ENCODE measurements at places on chromosomes 13 and 19.

DNA sequence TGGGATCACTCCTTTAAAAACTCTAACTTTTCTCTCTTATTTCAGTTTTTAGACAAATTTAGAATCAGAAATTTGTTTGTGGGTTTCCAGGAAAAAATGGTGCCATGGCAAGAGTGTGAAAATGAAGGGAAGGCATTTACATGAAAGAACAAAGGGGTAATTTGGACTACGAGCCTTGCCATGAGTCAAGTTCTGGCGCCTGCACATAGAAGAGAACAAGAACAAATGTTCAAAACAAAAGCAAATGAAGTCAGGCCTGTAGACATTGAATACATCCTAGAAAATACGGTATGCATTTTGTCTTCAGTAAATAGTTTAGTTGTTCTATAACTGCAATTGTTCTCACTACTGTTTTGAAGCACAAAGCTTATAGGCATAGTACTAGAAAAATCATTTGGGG is 1390.5 kb downstream of the EFNB2 start:
- no peak for DNase-seq

- no peak for DNase-seq
Observed at GRCh38 chr13:80012251-80012650, 328.7 kb downstream of the SPRY2 start.

- no peak for DNase-seq
Observed at GRCh38 chr13:20702915-20703779, at the start of gene IL17D. Gene IL17D (plus strand): TSS chr13:20703699. CDS start chr13:20704002, 303 bp downstream.

DNA sequence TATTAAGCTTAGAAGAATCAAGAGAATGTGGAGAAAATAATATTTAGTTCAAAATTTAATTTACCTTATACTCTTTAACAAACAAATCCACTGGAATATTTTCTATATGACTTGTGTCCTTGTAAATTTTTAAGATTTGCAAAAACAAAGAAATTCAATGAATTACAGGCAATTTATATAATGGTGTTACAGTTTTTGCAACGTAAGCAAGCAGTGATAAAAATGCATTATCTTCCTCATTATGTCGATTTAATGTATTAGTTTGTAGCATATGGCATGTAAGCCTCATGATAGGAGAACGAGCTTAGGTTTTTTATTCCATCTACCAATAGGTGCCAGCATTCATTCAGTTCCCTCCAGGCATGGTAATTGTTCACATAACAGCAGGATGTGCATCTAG is 100.0 kb upstream of the PCDH9 start:
- DNase-seq, result no peak

- peak; percentile 38 for DNase-seq
Observed at GRCh38 chr19:38666663-38667511, 19.4 kb downstream of the ACTN4 start.

DNA sequence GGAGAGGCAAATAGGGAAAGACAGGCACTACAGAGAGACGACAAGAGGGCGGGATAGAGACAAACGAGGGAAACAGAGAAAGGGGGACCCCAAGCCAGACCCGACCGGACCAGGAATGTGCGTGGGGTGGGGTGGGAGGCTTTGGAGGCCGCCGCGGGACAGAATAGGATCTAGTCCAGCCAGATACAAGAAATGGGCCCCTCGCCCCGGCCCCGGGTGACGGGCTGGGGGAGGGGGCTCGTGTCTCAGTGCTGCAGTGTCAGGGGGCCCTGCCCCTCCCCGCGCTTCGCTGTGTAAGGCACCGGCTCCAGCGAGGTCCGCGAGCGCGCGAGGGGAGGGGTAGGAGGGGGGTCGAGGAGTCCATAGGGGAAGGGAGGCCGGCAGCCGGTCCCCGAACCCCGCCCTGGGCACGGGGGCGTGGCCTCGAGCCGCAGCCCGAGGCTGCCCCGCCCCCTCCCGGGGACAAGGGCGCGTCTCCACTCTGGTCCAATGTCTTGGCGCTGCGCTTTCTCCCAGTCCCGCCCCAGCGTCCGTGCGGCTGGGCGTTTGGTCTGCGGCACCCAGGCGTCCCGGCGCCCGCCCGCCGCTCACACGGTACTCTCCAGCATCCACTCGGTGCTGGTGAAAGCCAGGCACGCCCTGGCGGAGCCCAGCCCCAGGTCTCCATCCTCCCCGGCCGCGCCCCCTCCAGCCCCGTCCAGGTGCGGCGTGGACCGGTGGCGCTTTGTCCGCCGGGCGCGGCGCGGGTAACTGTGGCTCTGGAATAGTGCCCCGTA is 11.0 kb downstream of the IFNL1 start:
- no peak for DNase-seq

- no peak for DNase-seq
Observed at GRCh38 chr13:112842343-112842856, 126.6 kb upstream of the MCF2L start.

- no peak for DNase-seq
Observed at GRCh38 chr13:110983241-110983640, 68.4 kb upstream of the ANKRD10 start.

DNA sequence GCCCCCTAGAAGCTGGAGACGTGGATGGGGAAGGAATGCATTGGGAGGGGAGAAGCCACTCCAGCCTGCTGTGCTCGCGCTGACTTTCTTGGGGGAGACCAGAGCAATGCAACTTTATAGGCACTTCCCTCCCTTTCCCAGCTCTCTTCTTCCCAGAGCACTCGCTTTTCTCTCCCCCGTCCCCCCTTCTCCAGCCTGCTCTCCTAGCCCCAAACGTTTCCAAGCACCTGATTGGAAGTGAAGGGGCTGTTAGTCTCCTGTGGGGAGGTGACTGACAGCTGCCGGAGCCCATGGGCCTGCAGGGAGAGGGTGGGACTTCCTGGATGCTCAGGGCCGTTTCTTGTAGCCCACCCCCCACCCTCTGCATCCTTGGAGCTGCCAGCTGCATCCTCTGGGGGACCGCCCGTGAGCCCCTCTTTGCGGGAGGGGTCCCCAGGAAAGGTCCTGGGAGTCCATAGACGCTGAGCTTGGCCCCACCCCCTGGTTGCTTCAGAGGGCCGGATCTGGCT is 2.5 kb downstream of the HDGFL2 start:
- peak; percentile 55 for DNase-seq

DNA sequence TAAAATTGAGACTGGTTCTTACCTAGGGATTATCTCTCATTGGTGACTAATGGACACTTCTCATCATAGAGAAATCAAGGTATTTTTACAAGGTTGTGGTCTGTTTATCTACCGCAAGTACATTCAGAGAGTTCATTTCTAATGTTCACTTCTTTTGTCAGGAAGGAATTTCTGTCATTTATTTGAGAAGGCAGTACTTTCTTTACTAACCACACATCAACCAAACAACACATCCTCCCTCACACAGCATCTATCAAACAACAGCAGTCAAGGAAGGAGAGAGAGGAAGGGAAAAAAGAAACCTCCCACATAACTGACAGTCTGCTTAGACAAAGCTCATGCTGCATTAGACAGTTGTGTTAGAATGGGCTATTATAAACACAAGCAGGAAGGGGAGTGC is 182.3 kb upstream of the KLF12 start:
- DNase-seq, result no peak

- DNase-seq, result no peak
Observed at GRCh38 chr19:30778061-30778460, 405.9 kb downstream of the ZNF536 start.

DNA sequence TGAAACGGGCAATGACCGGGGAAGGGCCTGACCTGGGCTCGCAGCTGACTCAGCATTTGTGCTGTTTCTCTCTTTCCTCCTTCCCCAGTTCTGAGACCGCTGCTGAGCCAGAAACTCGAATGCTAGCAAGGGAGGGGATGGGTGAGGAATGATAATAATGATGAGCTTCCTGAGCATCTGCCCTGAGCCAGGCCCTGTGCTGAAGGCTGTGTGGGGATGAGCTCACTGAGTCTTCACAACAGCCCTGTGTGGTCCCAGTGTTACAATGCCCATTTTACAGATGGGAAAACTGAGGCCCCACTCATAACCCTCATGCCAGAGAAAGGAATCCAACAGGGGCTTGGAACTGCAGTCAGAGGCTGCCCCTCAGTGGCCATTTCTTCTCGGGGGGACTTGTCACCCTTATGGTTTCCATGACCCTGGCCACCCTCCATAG is 8.1 kb downstream of the SULT2B1 start:
- no peak for DNase-seq

DNA sequence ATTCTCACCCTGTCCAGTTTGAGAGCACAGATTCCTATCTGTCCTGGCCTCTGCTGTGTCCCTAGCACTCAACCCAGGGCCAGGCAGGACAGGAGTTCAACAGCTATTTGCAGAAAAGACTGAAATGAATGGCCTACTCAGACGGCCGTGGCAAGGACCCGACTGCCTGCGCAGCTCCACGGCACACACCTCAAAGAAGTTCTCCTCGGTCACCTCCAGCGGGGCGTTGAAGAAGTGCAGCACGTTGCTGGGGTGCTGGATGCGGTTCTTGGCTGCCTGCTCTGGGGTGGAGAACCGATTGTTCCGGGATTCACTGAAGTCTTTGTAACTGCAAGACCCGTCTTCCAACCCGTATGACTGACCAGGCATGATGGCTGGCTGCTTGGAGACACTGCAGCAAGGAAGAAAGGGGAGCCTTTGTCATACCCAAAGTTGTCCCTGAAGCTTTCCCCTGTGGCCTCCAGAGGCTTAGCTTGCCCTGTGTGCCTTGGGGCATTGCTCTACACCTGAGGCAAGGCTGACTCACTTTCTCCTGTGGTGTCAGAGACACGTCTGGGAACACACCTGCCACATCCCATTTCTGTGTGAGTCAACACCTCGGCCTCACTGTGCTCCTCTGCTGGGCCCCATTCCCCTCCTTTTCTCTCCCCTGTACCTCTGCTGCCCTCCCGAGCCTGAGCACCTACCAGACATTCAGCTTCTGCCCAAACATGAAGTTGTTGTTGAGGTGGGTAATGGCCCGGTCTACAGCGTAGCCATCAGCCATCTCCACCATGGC is 6.8 kb upstream of the ECH1 start:
- DNase-seq, result no peak

DNA sequence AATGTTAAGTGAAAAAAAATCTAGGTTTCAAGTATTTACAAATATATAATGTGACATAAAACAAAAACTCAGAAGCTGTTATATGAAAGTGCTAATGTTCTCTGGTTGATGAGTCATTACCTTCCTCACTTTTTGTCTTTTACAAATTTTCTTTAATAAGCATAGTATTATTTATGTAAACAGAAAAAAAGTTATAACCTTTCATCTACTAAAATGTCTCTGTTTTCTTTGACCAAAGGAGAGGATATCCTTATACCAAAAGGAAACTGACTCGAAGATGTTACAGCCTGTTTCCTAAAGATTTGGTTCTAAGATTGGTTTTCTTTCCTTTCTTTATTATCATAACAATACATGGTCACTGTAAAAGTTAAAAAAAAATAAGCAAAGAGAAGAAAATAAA is 38.0 kb downstream of the RCBTB2 start:
- no peak for DNase-seq

- no peak for DNase-seq
Observed at GRCh38 chr13:48244159-48244558, 11.2 kb downstream of the ITM2B start.

GRCh38 chr13:33728271-33729037 is 89.5 kb upstream of the RFC3 start:
- DNase-seq, result no peak

GRCh38 chr19:44822670-44823372 is 13.9 kb downstream of the BCAM start:
- DNase-seq, result no peak

DNA sequence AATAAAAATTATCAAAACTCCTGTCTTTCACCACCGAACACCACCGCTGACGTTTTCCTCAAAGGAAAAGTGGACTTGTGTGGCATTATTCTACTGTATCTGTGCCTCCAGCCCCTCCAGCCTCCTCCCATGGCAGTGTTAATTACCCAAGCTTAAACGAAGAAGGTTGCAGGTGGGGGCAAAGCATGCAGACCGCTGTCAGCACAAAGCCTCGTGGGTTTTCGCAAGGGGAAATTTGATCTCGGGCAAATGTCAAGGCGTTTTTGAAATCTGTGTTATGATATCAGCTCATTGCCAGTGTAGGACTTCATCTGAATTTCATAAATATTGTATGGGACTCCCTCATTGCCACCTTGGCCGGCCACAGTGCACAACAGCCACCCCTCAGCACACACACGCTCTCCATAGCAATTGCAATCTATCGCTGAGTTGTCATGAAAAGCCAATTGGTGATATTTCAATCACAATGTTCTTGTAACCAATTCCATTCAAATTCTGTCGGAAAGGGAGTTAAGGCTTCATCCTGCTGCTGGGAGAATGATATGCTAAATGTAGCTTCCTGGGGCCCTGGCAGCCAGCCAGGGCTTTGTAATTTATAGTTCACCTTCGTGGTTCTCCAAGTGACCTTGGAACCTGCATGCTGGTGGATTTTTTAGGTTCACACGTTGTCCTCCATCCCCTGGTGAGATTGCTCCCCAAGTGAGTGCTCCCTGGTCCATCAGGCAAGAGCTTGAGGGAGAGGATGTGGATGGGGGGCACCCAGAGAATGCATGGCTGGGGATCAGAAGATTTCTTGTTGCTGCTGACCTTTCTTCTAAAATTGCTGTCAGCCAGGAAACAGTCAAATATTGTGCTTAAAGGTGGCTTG is 16.6 kb downstream of the CHST8 start:
- no peak for DNase-seq

GRCh38 chr13:51816604-51817249 is 12.8 kb upstream of the DHRS12 start:
- DNase-seq, result no peak

DNA sequence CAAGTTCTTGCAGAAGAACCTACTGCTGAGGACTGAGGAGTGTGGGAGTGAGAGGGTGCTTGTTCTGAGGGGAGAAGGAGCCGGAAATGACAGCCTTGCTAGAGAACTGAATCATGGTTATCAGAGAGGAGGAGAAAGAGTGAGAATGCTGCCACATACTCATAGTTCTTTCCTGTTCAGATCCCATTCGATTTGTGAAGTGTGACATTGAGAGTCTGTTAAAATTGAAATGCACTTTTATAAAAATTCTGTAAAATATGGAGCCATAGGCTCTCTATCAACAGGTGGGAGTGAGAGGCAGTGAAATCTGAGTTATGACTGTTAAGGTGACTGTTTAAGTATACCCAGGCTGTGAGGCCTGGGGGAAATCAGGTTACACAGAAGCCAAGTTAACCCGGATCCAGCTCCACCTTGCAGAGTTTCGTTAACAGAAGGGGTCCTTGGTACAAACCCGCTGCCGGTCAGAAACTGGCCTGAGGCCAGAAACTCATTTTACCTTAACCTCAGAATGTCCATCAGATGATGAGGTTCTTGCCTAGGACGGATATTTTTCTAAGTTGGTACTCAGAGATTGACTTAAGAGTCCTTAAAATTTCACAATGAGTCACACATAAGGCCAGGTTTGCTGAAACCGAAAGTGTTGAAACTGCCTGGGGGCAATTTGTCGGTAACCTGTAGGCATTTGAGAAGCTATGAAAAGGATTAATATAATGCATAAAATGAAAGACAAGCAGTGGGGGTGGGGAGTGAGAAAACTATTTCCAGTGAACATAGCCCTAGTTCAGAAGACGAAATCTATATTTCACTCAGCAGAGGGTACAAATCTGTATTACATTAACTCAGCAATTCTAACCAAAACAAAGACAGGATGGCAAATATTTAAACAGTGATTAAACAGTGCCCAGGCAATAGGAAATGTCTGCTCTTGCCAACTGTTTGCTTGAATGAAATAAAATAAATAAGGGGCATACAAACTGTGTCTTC is 350.5 kb downstream of the KCNRG start:
- no peak for DNase-seq

- peak; percentile 48 for DNase-seq
Observed at GRCh38 chr13:27728271-27728670, 64.0 kb upstream of the GSX1 start.
